ENCODE measurements at places on chromosomes 3 and 15. TPM values are rescaled to one million over a fixed set of nuclear protein-coding genes. Genes with fewer than 3 reads are reported as not detected.

- H3K36me3 ChIP-seq, result peaks cover 6% of the 10 kb centered on the region
- no peak for DNase-seq
- no peaks in the 10 kb centered on the region for H3K27me3 ChIP-seq
- H3K4me1 ChIP-seq, result peaks cover 2% of the 10 kb centered on the region
Measured at GRCh38 chr3:25604107-25604805, 60.5 kb downstream of the TOP2B start.

- H3K4me1 ChIP-seq, result peaks cover 29% of the 10 kb centered on the region
- no peaks in the 10 kb centered on the region for H3K27me3 ChIP-seq
- DNase-seq, result no peak
- no peak overlapping the region for H3K4me3 ChIP-seq
- H3K27ac ChIP-seq, result no peak overlapping the region
Measured at GRCh38 chr3:131018970-131019369, 7.7 kb downstream of the ASTE1 start.

- no peak for DNase-seq
- H3K4me1 ChIP-seq, result no peaks in the 10 kb centered on the region
- H3K27ac ChIP-seq, result no peak overlapping the region
Measured at GRCh38 chr3:175416600-175416999, 557.5 kb downstream of the NAALADL2 start.

DNA sequence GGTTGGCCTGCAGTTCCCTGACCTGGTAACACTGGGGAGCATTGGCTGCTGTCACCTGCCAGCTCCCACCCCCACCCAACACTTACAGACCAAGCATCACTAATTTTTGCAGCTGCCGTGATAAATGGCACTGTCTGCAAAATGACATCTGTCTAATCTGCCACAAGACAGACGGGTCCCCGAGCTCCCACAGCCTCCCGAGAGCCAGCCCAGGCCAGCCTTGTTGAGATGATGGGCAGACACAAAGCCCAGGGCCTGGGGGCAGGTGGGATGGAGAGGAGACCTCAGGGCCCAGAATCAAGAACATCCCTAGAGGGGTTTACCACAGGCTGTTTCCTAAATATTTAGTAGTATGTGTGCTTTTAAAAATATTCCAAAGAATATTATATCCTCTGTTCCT is 203.4 kb downstream of the TBC1D2B start:
- no peak overlapping the region for H3K27ac ChIP-seq
- H3K4me3 ChIP-seq, result no peak overlapping the region

The COL8A1 gene
- total RNA-seq, result not detected

The MCF2L2 gene
- total RNA-seq, result 27.2 TPM

The HYKK gene
- 1.1 TPM for total RNA-seq
